ENCODE measurements at places on chromosomes 2 and 18.

- DNase-seq: no peak
Observed at GRCh38 chr2:555164-555922, 121.9 kb downstream of the TMEM18 start.

GRCh38 chr2:198232281-198232680 lies 427.9 kb downstream of the PLCL1 start:
- no peak for DNase-seq

GRCh38 chr2:218374795-218375194 lies 7.3 kb upstream of the SLC11A1 start:
- DNase-seq: no peak

DNA sequence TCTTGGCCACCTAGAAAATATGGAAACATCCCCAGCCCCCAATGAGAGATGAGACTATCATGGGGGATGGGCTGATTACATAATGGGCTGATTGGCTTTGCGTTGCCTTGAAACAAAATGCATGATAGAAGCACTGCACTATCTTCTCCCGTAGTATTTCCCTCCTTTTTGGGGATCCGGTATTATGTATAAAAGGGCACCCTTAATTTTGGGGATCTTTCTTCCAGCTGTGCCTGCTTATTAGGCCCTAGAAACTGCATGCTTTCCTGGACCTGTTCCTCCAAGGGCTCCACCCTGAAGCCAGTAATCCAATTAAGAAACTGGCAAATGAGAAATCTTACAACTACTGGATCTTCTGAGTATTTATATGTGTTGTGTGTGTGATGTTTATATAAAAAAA lies 34.9 kb upstream of the SH3RF3 start:
- no peak for DNase-seq

- no peak for DNase-seq
Observed at GRCh38 chr2:6828299-6828584, 37.5 kb downstream of the CMPK2 start.

DNA sequence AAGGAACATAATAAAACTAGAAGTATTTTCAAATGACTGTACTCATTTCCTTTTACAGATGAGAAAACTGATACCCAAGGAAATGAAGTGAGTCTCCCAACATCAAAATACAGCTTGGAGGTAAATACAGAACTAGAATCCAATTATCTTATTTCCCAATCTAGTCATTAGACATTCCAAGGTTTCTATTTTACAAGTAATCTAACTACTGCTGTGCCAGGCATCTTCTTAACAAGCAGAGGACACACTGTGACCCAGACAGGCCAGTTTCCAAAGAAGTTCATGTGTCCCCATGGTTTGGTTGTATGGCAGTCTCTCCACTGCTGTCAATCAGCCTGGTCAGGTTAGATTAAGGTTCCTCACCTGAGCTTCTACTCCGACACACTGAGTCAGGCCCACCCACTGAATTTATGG lies 143.5 kb downstream of the THADA start:
- DNase-seq: no peak

Data from activated CD8-positive, alpha-beta memory T cell treated with anti-CD3 and anti-CD28 coated beads, Interleukin-2, amount 50 U/mL, for 4 hours (primary cell).